AG10803 (cell line): ENCODE measurements at places on chromosomes 11 and 22.

DNA sequence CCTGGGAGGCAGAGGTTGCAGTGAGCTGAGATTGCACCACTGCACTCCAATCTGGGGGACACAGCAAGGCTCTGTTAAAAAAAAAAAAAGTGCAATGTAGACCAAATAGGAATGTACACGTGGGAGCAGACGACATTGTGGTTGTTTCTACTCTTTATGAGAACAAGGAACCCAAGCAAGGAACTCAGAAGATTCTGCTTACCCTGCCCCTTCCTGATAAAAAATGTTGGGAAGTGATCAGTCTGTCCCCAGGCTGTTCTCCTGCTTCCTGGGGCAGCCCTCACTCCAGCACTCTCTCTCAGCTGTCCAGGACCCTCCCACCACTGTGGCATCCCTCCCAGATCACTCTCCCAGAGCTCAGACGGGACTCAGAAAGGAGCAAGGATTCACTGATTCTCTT lies 31.8 kb downstream of the SLCO2B1 start:
- DNase-seq: no peak

GRCh38 chr22:46367707-46368191 lies 32.2 kb downstream of the TRMU start:
- DNase-seq: peak; percentile 36

DNA sequence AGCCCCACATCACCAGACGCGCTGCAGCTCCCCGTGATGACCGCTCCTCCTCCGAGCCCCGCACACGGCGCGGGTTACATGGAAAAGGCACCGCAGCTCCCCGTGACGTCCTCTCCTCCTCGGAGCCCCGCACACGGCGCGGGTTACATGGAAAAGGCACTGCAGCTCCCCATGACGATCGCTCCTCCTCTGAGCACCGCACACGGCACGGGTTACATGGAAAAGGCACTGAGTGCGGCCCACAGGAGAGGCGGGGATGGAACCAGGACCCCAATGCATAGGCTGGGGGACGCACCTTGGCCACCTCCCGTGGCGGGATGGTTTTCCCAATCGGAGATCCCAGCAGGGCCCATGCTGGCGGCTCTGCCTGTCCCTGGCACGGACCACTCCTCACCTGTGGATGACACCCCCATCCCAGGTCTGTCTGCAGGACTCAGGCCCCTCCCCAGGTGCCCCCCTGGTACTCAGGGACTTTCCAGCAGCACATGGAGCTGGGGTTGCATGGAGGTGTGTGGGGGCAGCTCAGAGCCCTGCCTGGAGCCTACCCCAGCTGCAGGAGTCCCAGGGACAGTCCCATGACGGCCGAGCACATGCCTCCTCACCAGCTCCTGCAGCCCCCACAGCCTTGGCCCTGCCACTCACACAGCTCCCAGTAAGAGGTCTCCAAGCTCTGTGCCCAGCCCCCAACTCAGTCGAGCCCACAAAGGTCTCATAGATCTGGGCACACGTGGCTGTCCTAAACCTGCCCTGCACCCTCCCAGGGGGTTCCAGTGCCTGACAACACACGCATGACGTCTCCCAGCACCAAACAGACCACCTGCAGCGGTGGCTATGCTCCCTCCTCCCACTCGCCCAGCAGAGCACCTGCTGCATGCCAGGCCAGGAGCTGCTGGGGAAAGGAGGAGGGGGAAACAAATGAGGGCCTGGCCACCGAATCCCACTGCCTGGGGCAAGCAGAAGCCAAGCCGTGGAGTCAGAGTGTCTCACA lies 166.6 kb downstream of the BRD1 start:
- no peak for DNase-seq

- DNase-seq: no peak
Observed at GRCh38 chr11:97087419-97087818, 697.6 kb downstream of the JRKL start.
